Stimulated activated CD4-positive, alpha-beta T cell treated with anti-CD3 and anti-CD28 coated beads, TNF-alpha, amount 100 ng/mL, for 1 hour (primary cell): ENCODE measurements at places on chromosomes 1 and 21.

- DNase-seq: no peak
Measured at GRCh38 chr1:199264283-199264682, 625.4 kb downstream of the PTPRC start.

- no peak for DNase-seq
Measured at GRCh38 chr1:119254067-119254720, 113.7 kb upstream of the WARS2 start.

GRCh38 chr1:228045405-228045804 is 37.1 kb upstream of the ARF1 start:
- DNase-seq: no peak

DNA sequence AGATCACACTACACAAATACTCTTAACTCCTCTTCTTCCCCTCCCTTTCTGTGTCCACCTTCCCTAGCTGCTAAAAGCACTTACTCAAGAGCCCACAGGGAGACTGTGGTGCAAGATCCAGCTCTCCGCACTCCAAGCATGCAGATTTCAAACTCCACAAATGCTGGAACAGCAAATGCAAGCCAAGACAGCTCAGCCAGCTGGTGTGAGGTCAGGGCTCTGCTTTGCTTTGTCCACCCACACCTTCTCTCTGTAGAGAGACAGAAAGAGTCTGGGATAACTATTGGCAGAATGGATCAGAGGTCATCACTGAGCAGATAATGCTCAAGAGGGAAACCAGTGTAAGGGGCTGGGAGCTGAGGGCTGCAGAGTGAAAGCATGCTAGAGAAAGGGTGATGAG is 45.2 kb upstream of the DPT start:
- DNase-seq: no peak

DNA sequence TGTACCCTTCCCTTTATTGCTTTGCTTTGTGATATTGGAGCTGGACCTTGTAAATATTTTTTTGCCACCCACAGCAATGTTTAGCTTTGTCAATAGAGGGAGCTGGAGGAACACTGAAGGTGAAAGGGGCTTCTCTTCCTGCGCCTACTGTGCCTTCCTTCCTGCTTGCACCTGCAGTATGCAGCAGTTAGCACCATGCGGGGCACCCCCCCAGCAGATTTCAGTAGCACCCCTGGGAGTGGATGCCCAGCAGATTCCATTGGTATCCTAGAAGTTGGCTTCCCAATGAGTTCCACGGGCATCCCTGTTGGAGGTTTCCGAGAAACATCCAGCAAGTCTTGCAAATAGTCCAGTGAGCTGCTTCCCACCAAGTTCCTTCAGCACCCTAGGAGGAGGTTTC is 25.6 kb downstream of the S100A10 start:
- no peak for DNase-seq

- no peak for DNase-seq
Measured at GRCh38 chr1:203676455-203676854, 49.8 kb downstream of the ATP2B4 start.

DNA sequence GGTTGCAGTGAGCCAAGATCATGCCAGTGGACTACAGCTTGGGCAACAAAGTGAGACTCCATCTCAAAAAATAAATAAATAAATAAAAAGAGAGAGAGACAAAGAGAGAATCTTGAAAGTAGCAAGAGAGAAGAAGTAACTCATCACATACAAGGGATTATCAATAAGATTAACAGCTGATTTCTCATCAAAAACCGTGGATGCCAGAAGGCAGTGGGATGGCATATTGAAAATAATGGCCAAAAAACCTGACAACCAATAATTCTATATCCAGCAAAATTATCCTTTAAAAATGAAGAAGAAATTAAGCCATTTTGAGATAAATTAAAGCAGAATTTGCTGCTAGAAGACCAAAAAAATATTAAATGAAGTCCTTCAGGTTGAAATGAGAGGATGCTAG is 35.7 kb downstream of the KLHDC7A start:
- no peak for DNase-seq

DNA sequence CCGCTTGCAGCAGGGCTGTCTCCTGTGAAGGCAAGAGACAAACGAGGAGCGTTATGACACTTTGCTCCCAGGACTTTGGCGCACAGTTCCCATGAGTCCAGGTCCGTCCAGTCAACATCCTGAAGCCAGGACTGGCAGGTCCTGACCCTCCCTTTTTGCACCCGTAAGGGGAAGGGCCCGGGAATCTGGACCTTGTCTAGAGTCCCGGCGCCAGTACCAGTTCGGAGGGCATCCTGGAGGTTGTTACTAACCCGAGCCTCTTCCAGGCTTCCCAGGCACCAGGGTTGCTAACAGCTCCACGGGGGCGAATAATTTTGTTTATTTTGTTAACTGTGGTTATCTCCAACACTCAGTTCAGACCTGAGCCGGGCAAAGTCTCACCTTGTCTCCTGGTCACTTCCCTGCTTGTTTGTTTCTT is 682 bp upstream of the RWDD3 start:
- no peak for DNase-seq

DNA sequence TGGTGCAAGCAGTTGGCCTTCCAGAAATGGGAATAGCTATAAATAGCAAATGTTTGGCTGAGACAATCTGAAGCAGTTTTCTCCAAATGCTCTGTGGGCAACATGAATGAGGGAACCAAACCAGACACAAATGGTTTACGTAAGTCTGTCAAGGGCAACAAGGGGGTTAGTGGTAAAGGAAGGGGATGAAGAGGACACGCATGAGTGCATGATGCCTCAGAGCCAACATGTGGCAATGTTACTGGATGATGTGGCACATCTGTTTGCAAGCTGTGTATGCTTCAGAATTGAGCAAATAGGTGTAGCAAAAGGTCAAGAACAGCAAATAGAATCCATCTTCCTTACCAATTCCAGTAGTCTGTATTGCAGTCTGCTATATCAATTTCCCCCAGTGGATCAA is 76.3 kb upstream of the LMO4 start:
- DNase-seq: no peak

DNA sequence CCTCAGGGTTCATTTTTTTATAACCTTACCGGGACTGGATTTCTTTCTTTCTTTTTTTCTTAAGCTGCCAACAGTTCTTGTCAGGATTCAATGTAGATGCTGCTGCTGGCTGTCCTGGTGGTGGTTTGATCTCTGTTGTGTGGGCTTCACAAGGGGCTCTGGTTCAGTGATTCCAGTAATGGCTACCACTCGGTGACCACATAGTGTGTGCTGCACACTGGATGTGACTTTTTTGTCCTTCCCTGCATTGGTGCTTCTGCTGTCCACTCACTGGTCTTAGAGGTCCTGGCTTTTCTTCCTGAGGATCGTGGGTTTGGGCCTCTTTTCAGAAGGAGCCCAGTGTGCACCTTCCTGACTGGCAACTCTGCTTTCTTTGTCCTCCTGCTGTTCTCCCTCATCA is 18.5 kb downstream of the KCNK1 start:
- no peak for DNase-seq

DNA sequence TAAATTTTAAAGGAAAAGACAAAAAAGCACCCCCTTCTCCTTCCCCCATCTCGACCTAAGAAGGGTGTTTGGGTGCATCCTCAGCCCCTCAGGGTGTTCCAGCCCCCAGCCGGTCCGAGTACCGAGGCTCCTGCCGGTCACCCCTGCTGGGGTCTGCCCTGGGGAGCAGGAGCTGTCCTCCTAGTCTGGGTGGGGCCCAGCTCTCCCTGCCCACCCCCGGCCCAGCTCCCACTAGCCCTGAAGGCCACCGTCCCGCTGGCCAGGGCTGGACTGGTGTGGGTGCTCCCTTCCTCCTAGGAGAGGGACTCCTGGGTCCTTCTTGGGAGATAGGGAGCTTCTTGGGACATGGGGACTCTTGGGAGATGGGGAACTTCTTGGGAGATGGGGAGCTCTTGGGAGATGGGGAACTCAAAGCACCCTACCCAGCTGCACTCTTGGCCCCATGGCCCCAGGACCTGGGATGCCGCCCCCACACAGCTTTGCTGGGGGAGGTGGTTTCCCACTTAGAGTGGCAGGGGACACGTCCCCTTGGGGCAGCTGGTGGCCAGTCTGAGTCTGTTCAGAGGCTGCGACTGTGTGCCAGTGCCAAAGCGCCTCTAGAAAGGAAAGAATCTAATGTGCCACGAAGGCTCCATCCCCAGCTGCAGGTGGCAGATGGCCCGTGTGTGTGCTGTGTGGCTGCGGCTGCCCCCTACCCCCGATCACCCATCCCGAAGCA is 44.5 kb downstream of the MORN1 start:
- no peak for DNase-seq

- DNase-seq: no peak
Measured at GRCh38 chr1:237864338-237865244, 26.1 kb downstream of the ZP4 start.

GRCh38 chr1:44442791-44443190 is 37.7 kb downstream of the RNF220 start:
- DNase-seq: no peak

DNA sequence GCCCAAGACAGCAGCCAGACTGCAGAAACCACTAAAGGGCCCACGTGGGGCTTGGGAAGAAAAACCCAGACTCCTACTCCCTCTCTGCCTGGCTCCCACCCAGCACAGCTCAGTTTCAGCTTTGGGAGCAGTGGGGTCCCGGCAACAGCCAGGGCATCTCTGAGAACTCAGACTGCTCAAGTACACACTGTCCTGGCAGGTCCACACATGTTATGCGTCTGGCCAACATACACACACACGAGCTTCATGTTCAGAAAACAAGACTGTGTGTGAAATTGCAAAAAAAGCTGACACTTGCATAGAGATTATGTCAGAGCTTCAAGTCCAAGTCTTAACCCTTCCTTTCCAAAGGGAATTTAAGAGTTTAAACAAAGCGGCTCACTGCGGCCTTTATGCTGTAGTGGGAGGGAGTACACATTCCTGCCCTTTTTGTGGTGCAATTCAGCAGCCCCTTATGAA is 136.6 kb upstream of the CD34 start:
- no peak for DNase-seq

DNA sequence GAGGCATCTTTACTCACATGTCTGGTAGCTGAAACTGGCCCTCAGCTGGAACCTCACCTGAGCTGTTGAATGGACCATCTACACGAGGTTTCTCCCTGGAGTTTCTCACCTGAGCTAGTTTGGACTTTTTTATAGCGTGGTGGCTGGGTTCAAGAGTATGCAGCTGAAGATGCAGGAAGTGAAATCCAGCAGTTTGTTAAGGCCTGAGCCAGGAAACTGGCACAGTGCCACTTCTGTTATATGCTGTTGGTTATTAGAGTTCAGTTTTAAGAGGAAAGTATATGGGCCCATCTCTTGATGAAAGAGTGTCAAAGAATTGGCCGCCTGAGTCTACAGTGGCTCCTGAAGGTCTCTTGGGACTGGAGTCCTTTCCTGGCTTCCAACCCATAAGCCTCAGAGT is 35.6 kb downstream of the STUM start:
- no peak for DNase-seq

GRCh38 chr1:201310986-201311355 is 27.7 kb downstream of the PKP1 start:
- no peak for DNase-seq

- no peak for DNase-seq
Measured at GRCh38 chr1:8165595-8166360, 139.7 kb upstream of the ERRFI1 start.

- no peak for DNase-seq
Measured at GRCh38 chr1:107953556-107953955, 11.4 kb downstream of the VAV3 start.

GRCh38 chr1:150970808-150971582 is 3.6 kb downstream of the CERS2 start:
- DNase-seq: no peak

GRCh38 chr1:24410750-24411149 is 2.8 kb downstream of the STPG1 start:
- DNase-seq: no peak

DNA sequence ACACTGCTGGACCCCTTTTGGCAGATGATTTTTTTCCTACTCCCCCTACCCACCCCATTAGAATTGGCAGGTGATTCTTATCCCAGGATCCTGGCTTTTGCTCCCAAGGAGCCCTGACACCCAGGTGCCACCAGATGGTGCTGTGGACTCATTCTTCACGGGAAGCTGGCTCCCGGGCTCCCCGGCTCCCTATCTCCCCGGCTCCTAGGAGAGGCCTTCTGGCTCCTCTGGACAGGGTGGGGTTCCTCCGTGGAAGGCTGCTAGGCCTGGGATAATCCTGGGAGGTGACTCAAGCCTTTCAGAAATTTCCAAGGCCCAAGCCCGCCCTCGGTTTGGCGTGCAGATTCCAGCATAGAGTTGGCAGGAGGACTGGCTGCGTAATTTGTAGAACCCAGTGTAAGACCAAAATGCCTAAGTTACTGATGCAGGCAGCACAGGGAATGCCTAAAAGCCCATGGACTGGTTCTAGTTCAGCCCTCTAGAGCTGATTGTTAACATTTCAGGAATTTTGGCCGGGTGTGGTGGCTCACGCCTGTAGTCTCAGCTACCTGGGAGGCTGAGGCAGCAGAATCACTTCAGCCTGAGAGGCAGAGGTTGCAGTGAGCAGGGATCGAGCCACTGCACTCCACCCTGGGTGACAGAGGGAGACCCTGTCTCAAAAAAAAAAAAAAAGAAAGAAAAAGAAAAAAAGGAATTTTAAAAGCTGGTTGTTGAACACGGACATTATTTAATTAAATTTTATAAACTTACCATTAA is 6.8 kb upstream of the BSDC1 start:
- DNase-seq: no peak

- DNase-seq: no peak
Measured at GRCh38 chr1:24089743-24090555, 22.0 kb downstream of the MYOM3 start.

DNA sequence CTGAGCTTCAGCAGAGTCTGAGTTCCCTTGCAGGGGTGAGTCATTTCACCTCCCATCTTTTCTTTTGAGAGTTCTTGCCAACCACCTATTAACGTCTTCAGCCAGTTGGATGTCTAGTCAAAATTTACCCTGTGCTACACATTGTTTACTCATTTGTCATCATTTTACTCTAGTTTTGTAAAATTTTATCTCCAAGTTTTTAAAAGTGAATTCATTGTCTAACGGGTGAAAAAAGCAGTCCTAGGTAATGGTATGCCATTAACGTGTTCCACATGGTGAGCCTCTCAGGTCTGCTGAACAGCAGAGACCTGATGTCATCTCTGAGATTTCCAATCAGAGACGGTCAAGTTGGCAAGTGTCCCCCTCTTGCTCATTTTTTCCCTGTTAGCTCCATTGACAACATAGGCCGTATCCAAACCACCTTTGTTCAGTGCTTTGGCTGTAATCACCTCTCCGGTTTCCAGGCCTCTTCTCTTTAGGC is 85.4 kb downstream of the TBX15 start:
- DNase-seq: no peak

DNA sequence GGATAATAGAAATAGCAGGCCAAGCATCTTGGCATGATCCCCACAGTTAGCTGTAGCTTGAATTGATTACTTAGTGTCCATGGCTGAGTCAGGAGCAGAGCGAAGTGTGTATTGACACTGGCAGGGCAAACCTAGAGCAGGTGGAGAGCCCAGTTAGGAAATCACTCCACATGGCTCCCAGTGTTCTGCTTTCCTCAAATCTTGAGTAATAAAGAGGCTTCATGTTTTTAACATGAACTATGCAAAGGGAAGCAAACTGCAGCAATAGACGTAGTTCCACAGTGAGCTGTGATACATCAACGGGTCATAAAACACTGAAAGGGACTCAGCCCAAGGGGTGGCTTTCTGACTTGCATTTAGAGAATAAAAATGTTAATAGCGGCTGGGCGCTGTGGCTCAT is 28.9 kb downstream of the RHEX start:
- no peak for DNase-seq

GRCh38 chr1:167126811-167127210 is 32.9 kb downstream of the STYXL2 start:
- no peak for DNase-seq

- DNase-seq: no peak
Measured at GRCh38 chr1:33455539-33456501, 16.6 kb upstream of the ZSCAN20 start.
